ENCODE measurements at places on chromosomes 1 and 21.

- DNase-seq = no peak
Observed at GRCh38 chr1:196651079-196651478, 764 bp upstream of the CFH start.

DNA sequence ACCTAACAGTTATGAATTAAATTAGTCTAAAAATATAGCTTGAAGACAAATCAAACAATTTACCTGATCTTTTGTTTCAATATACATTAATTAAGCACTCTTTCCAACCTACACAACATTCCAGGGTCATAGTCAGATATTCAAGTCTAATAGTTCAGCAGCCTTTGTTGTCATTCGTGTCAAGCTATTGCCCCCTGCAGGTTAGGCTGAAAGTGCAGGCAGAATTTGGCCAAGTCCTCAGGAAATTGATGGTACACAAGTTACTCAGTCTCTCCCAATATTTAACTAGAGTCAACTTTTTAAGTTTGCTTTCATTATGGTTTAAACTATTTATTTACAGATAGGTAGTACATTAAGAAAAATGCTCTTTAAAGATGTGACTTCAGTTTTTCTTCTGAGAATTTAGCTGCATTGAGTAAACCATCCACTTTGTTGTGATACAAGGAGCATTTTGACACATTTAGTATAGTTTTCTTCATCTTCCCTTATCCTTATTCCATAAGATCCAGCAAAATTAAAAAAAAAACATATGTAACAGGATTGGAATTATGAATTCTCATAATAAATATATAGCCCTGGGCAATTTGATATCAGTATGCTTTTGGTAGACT lies 130.3 kb upstream of the DPYD start:
- DNase-seq = peak; percentile 67

DNA sequence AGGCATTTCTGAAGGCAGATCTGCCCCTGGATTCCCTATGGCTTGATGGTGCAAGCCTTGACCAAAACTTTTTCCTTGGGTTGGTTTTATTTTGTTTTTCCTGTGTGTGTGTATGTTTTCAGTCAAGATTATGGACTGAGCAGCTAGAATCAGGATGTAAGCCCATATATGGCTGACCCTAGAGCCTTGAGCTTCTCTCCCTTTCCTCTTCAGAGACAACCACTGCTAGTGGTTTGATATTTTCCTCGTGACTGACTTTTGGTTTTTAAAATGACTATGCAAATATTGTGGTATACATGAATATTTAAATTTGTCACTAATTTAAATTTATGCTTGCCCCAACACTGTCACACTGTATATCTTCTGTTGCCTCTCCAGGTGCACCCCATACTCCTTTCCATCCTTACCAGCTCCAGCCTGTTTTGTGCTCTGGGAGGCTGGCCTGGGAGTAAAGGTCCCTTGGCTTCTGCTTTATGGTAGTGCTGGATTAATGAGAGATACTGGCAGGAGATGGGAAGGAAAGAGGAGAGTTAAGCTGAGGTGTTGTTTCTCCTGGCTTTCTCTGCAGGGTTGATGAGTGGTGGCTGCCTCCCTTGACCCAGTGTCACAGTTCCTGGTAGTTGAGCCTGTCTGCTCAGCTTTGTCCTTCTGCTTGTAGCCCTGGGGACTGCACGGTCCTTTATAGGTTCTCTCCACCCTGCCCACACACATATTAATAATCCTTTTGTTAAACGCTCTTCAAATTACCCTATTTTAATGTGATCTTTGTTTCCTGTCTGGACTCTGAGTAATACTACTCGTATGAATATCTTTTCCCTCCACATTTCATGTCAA lies 44.4 kb downstream of the RWDD3 start:
- DNase-seq = no peak

GRCh38 chr1:117147856-117148588 lies 26.5 kb upstream of the TRIM45 start:
- no peak for DNase-seq

DNA sequence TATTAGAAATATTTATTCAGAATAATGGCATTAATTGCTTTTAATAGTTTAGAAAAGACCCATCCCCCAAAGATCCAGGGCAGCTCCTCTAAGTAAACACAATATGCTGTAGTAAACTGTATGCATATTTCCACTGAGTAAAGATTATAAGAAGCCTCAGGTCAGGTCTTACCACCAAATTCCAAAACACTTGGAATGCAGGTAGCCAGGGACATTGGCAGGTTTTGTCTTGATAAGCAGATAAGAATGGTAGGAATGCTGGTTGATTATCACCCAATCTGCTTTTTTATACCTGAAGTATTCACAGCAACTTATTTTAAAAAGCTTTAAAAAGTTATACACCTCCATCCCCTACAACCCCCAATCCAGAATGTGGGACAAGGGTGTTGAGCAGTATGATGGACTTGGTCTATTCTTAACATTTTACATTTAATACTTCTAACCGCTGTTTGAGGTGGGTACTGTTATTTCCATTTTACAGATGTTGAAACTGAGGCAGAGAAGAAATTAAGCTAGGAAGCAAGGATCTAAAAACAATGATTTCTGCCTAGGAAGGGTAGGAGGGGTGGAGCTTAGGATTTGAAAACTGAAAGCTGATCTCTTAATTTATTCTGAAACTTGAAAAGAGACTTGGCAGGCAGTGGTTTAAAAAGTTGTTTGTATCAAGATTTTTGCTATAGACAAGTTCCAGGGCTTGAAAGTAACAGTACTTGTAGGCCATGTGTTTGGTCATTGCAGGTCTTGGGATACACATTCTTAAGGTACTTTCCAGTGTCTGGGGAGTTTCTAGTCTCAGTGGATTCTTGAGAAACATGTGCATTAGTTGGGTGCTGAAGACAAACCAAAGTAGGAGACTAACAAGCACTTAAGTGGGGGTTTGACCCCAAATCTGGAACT lies 15.6 kb upstream of the THEM4 start:
- peak; percentile 20 for DNase-seq

Measured in RPMI8226 (cell line).